Ascending aorta (tissue), 2 donors: ENCODE measurements at places on chromosomes 4 and X.

GRCh38 chr4:5843573-5844530, 49.0 kb downstream of the CRMP1 start:
- no peak for DNase-seq

DNA sequence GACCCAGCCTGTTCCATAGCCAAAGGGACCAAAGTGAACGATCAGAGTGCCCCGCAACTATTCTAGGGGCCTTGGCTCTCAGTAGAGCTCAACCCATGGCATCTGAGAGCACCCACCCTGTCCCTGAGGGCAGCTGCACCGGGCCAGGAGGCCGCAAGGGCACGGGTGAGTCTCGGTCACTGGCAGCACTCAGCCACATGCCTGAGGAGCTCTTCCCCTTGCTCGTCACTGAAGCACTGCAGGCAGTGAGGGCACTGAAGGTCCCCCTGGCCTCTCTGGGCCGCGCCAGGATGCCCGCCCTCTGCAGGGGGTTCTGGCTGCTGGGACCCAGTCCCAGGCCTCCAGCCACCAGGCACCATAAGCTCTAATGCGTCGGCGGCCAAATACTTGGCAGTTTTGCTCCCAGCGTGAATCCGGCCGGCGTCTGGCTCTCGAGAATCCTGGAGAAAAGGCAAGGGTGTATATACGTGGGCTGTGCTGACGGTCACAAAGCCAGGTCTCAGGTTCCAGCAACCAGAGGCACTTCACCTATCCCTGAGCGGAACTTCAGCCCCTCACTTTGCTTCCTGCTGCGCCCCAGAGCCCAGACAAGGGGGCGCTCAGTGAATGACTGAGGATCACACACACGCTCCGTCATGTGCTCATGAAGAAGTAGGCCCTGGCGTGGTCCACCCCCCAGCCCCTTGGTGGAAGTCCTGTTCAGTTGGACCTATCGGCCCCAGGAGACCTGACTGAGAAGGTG, 13.9 kb downstream of the TNIP2 start:
- DNase-seq, result no peak

DNA sequence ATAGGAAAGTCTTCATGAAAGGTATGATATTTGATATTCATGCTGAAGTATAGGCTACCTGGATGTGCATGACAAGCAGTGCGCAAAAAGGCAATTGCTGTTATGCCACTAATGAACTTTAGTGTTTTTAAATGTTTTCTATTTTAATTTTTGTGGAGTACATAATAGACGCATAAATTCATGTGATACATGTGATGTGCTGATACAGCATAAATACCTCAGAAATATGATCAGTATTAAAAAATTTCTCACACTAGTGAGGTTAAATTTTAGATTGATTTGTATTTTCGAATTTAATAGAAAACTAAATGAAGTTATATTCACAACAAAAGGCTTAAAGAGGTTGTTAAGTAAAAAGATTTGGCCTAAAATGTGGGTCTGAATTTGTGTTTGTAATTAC, 2.2 kb downstream of the UGT2A1 start:
- no peak for DNase-seq

- DNase-seq, result no peak
These were observed 53.5 kb downstream of the TBC1D14 start for GRCh38 chr4:6963139-6963611.

DNA sequence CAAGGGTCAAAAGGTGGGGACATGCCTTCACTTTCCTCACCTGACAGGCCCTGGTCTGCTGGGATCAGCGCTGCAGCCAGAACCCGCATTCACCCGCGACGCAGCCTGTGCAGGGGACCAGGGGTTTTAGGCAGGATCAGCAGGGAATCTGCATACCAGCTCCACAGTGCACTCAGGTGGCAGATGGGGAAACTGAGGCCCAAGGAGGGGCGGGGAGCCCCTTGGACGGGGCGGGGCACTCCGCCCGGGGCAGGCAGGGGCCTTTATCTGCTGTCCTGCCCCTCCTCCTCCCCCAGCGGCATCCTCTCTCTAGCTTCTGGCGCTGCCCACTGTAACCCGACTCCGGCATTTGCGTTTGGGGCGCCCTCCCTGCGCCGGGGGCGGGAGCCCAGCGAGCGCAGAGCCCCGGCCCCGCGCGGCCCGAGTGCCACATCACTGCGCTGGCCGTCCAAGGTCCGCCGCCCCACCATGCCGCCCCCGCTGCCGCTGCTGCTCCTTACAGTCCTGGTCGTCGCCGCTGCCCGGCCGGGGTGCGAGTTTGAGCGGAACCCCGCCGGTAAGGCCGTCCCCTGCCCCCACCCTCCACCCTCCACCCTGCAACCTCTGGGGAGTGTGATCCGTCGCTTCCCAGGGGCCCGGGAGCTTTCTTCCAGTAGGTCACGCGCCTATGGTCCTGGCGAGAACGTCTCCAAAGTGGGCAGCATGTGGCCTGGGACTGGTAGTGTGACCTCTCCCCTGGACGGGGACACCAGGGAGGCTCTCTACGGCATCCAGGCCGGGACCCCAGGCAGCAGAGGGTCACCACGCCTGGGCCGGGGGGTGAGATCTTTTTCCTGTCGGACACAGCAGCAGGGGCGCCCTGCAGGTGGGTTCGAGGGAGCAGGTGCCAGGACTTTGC, at the start of gene CPZ:
Gene CPZ, plus strand, starts transcription at position 400 of the 898 bp plus-strand sequence. Its CDS starts 69 bp downstream, at position 469.
- no peak for DNase-seq

GRCh38 chrX:69182818-69183380, 17.6 kb upstream of the PJA1 start:
- DNase-seq, result no peak

DNA sequence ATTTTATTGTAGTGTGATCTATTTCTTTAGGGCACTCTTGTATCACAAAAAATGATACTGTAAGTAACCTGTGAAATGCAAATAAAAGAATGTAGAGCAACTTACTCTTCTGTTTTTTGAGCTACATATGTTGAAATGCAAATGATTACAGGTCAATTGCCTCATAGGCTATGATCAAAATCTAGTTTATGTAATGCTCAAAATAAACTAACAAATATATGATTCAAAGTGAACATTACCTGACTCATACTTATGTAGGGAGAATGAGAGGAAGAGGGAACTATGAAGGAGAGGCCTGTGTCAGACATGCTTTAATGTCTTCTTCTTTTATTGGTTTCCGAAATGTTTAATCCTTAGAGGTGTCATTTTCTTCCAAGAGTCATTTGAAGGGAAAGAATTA, 5.0 kb upstream of the RPS6KA3 start:
- no peak for DNase-seq

DNA sequence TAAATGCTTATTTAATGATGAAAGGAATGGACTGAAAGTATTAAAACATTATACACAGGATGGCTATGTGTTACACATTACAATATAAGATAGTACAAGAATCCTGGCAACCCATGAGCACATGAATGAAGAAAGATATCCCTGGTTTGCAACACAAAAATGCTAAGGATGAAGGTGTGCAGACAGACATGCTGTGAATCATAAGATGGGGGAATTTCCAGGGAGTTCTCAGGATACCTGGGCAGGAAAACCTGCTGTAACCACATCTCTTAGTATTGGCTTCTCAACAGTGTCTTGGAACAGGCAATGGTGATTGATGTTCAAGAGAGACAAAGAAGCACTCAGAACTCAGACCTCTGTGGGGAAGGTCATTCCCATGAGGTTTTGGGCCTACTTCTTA, 23.9 kb upstream of the ANOS1 start:
- DNase-seq, result no peak

DNA sequence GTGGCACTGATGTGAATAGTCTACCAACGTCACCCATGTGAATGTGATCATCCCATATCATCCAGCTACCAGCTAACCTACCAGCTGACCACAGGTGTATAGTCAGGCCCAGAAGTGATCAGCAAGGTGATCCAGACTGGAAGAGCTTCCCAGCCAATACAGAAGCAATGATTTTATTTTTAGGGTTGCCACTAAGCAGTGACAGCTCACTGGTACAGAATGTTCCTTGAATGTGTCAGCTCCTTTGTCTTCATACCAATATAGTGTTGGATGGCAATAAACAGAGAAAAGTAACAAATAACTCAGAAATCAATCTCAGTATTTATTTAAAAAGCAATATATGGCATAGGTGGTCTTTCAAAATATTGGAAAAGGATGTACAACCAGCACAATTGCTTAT, 361.8 kb upstream of the CPEB2 start:
- no peak for DNase-seq

- no peak for DNase-seq
These were observed 192.4 kb upstream of the FSTL5 start for GRCh38 chr4:162356181-162356580.

- no peak for DNase-seq
These were observed 990 bp downstream of the HNRNPD start for GRCh38 chr4:82372517-82373485.

DNA sequence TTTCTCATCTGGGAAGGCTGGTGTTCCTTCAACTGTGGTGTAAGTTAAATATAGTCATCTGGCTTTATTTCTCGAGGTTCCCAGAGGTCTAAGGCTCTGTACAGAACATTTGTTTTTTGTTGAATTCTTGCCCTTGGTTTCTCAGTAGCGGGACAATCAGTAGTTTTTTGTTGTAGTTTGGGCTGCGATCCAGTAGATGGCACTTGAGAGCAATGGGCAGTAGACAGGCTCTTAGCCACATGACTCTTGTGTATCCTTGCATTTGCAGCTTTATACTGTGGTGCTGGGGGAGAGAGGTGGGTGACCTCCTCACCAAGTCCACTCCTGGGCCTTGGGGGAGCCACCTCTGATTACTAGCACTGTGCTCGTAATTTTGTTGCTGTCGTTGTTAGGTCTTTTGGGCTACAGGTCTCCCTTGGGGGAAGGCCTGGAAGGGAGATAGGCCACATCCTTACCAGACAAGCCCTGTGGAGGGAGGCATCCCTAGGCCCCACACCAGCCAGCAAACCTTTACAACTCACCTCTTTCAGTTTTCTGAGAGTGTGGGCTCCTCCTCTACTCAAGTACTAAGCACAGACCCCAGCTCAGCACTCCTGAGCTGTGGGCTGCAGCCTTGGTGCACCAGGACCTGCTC, 8.1 kb downstream of the ETDB start:
- no peak for DNase-seq

DNA sequence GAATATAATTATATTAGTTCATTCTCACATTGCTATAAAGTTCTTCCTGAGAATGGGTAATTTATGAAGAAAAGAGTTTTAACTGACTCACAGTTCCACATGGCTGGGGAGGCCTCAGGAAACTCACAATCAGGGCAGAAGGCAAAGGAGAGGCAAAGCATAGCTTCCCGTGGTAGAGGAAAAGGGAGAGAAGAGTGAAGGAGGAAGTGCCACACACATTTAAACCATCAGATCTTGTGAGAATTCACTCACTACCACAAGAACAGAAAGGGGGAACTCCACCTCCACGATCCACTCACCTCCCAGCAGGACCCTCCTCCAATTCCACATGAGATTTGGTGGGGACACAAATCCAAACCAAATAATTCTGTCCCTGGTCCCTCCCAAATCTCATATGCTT, 773.4 kb upstream of the INTU start:
- no peak for DNase-seq

DNA sequence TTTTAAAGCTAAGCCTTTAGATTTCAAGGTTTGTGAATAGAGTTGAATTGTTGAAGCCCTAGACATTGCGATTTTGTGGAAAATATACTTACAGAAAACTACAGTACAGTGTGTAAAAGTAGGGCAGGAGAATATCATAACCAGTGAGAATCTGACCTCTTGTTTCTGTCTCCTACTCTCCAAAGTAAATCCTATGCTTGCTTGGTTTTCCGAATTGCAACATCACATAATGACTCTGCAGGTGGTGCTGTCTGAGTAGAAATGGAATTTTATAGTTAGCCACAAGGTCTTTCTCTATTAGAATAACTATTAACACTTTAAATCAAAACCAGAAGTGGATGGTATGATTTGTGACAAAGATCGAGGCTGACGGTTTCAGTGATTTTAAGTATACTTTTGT, 505.6 kb downstream of the RAPGEF2 start:
- DNase-seq, result no peak

DNA sequence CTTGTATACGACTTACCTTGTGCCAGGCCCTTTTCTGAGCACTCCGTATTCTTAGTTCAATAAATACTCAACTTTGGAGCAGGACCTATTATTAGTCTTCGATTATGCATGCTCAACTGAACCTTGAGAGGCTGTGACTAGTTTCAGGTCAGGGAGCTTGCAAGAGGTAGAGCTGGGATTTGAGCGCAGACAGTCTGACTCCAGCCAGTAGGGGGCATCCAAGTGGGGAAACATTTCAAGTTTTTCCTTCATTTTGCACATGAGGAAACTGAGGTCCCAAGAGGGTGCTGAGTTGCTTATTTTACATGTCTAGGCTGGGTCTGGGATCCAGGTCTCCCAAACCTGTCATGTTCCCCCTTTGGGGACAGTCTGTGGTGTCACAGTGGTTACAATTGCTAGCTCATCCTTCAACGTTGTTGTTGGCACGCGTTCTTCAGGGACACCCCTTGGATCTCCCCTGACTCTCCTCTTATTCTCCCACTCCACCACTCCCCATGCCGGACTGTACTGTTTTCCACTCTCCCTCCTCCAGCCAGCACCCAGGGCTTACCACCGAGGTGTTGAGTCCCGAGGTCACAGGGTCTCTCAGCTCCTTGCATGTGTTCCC, 6.7 kb upstream of the PRICKLE3 start:
- no peak for DNase-seq

DNA sequence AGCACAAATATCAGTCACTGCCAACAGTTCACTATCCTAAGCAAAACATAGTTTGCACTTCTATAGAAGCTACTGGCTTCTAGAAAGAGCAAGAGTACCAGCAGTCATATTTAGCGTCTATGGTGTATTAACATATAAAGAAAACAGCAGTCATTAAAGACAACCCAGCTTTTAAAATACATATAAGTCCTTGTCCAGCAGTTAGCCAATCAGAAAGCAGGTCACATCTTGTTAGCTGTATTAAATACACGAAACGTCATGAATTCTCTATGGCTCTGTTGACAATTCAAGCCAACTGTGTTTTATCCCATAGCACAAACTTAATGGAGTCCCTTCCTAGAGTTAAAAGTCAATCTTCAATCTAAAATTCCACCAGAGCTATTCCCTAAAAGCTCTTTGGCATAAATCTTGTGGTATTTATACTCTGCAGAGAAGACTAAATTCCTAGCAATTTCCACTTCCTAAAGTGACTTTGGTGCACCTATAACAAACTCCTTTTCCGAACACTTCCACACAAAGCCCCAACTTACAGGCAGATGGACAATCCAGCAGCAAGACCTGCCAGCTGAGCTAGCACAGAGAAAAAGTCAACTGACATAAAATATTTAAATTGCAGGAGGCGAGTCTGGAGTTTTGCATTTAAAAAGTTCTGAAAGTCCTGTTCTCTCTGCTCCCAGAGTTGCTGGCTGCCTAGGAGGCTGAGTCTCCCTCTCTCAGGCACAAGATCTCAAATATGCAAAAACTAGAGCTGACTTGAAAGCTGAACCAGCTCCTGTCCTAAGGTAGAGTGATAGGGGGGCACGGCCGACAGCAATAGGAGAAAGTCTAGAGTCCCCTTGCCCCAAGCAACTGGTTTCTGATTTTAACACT, 1.3 kb downstream of the LDB2 start:
- DNase-seq, result no peak

- no peak for DNase-seq
These were observed 119.0 kb upstream of the GNPDA2 start for GRCh38 chr4:44845309-44845708.
